ENCODE measurements at places on chromosomes 13 and 19.

DNA sequence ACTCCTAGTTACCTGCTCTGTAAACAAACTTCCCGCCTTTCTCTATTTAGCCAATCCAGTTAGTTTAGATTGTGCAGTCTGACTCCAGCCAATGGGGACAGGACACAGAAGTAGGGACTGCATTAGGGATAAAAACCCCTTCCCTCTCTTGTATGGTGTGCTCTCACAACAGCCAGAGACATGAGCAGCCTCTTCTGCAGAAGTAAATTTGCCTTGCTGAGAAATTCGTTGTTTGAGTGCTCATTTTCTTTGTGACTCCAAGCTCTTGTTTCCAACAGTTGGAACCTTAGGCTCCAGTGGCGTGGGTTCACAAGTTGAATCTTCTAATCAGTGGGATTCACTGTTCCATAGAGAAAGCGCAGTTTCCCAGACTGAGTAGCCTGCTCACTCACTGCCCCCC is 66.1 kb downstream of the ZNF93 start:
- no peak for DNase-seq

- no peak for DNase-seq
Measured at GRCh38 chr13:20165417-20166257, 4.8 kb upstream of the GJA3 start.

- no peak for DNase-seq
Measured at GRCh38 chr19:1155352-1156304, 18.4 kb downstream of the SBNO2 start.

- no peak for DNase-seq
Measured at GRCh38 chr13:46551410-46552302, 1.3 kb upstream of the LRCH1 start.

DNA sequence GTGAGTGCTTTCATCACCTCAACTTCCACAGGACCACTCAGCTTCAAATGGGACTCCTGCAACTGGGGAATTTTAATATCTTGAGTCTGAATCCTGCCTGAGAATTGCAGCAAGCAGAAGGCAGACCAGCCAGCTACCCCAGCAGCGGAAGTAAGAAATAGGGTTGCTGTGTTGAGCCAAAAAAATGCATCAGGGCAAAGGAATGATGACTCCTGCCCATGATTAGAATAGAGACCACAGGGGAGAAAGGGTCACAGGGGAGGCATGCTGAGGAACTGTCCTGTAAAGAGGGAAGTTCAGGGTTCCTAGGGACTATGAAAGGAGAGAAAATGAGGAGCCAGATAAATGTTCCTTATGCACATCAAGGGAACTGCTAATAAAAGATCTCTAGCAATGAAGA is 370.2 kb downstream of the KCTD12 start:
- no peak for DNase-seq

GRCh38 chr19:55857149-55857548 is 20.8 kb downstream of the NLRP4 start:
- no peak for DNase-seq

DNA sequence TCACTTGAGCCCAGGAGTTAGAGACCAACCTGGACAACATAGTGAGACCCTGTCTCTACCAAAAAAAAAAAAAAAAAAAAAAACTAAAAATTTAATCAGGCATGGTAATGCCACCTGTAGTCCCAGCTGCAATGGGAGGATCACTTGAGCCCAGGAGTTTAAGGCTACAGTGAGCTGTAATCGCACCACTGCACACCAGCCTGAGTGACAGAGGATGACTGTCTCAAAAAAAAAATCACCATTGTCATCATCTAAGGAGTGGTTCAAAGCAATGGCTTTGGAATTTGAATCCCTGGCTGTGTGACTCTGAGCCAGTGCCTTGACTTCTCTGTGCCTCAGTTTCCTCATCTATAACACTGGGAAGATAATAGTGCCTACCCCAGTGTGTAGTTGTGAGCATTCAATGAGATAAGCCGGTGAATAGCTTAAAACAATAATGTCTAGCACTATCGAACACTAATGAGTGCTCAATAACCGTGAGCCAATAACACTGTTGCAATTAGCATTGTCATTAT is 11.5 kb downstream of the IGSF23 start:
- DNase-seq: no peak

- DNase-seq: no peak
Measured at GRCh38 chr13:97002581-97002980, 8.3 kb upstream of the OXGR1 start.

DNA sequence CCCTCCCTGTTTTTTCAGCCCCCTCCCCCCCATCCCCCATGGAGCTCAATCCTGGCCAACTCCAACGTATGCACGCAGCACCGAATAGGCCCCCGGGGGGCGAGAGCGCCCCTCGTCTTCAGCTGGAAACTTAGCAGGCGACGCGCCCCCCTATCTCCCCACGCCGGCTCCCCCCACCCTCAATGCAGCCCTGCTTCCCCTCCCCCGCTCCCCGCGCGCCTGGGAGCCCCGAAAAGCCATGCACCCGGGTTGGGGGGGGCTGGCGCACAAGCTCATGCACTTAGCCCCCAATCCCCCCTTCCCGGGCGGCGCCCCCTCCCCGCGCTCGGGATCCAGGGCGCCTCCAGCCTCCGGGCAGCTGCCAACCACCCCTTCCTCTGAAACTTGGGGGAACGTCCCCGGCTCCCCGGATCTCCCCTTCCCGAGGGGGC is 508 bp downstream of the ZBTB7A start:
- no peak for DNase-seq

DNA sequence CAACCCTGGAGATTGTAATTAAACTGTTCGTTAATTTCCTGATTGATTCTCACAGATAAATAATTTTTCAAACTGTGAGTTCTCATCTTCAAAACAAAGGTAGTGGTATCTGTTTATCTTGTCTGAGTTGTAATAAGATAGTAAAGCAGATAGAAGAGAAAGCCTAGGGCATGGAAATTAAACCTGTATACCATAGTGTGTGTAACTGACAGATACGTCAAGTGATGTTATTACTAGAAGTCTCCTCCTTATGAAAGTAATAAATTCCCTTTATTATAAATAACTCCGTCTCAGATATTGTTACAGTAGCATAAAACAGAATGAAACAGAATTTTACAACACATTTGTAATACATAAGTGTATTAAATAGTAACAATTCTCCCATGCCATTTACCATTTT is 1065.1 kb downstream of the SLITRK1 start:
- no peak for DNase-seq

DNA sequence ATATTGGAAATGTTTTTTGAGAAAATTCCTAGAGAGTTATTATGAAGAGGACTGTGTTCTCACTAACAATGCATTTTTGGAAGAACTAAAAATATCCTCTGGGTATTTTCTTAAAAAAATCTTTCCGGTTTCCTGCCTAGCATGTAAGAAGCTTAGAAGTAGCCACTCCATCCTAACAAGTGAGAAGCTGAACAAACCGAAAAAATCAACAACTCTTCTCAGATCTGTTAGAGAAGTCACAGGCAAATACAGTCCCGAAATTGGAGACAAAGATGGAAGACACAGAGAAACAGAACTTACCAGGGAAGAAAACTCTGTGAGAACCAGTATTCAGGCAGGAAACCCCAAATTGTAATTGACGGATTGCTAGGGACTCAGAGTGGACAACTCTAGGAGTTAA is 173.0 kb downstream of the KLF12 start:
- DNase-seq: no peak

DNA sequence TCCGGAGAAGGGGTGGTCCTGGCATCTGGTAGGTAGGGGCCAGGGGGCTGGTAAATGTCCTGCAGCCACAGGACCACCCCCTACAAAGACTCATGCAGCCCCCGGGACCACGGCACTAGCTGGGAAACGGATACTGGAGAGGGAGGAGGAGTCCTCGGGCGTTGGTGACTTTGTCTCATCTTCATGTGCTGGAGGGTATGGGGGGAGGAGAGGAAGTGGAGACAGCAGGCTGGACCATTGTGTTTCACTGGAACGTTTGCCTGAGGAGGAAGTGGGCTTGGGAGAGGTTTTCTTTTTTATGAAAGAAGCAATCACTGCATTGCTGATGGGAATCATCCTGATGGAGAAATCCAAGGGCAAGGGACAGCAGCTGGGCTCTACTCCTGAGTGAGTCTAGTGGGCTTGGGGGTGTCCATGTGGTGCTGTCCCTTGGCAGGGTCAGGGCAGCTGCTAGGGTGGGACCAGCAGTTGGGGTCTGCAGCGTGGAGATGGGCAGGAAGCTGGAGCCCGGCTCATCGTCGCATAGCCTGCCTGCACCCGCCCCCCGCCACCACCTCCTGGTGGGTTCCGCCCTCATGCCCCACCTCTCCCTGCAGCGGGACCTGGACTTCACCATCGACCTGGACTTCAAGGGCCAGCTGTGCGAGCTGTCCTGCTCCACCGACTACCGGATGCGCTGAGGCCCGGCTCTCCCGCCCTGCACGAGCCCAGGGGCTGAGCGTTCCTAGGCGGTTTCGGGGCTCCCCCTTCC is 1.7 kb upstream of the ADM5 start:
- no peak for DNase-seq

- no peak for DNase-seq
Measured at GRCh38 chr13:40130871-40131636, 475.6 kb downstream of the COG6 start.

- no peak for DNase-seq
Measured at GRCh38 chr13:46320821-46321220, 66.2 kb downstream of the RUBCNL start.

DNA sequence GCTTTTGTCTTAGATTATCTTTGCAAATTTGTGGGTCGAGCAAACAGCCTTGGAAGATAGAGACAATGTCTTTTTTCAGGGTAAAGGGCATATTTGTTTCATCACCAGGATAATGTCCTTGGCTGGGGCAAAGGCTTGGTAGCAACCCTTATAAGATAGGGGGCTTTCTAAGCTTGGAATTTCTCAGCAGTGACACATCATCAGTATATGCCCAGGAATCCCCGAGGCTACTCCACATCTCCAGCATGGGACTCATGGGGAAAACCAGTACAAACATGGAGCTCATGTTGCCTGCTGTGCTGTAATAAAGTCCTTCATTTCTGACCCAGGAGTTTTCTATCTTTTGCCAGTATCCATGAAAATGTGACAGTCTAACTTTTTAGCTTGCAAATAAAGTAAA is 77.1 kb downstream of the DCLK1 start:
- no peak for DNase-seq

- no peak for DNase-seq
Measured at GRCh38 chr19:41233748-41234240, 14.8 kb downstream of the AXL start.

GRCh38 chr13:110881839-110882627 is 32.8 kb downstream of the ANKRD10 start:
- DNase-seq: no peak

DNA sequence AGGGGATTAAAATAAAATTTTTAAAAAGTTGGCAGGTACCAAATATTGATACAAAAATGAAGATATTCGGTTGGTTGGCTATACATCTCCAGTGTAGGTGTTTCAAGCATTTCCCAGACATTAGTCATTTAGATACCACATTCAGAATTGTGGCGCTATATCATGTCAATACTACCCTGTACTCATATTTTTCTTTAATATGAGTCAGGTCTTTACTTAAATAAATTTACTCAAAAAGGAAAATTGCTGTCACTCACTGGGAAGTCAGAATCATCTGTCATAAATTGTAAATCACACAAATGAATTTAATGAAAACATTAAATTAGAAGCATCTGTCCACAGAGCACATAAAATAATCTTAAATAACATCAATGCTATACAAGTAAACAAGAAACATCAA is 134.2 kb downstream of the TSHZ3 start:
- no peak for DNase-seq

GRCh38 chr13:65601855-65602254 is 1628.3 kb downstream of the PCDH9 start:
- DNase-seq: no peak

- DNase-seq: no peak
Measured at GRCh38 chr19:2329501-2329916, 1.0 kb downstream of the SPPL2B start.

DNA sequence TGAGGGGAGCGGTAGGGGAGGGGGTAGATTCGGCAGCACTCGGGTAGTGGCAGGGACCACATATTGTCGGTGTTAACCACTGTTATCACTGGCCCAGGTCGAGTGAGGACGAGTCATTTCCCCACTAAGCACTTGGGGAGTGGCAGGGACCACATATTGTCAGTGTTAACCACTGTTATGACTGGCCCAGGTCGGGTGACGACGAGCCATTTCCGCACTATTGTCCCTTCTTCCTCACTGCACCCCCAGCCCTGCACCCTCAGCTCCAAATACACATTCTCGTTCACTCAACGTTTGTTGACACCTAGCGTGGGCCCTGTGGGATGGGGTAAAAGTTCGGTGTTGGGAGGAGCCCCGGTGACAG is 467 bp upstream of the CLN5 start:
- no peak for DNase-seq

GRCh38 chr13:44601586-44601985 is 25.5 kb upstream of the TSC22D1 start:
- DNase-seq: no peak

GRCh38 chr13:30715372-30715756 is 20.0 kb upstream of the ALOX5AP start:
- no peak for DNase-seq
